A172 (cell line): ENCODE measurements at places on chromosomes 5 and 9. TPM values are rescaled to one million over a fixed set of nuclear protein-coding genes. Genes with fewer than 3 reads are reported as not detected.

DNA sequence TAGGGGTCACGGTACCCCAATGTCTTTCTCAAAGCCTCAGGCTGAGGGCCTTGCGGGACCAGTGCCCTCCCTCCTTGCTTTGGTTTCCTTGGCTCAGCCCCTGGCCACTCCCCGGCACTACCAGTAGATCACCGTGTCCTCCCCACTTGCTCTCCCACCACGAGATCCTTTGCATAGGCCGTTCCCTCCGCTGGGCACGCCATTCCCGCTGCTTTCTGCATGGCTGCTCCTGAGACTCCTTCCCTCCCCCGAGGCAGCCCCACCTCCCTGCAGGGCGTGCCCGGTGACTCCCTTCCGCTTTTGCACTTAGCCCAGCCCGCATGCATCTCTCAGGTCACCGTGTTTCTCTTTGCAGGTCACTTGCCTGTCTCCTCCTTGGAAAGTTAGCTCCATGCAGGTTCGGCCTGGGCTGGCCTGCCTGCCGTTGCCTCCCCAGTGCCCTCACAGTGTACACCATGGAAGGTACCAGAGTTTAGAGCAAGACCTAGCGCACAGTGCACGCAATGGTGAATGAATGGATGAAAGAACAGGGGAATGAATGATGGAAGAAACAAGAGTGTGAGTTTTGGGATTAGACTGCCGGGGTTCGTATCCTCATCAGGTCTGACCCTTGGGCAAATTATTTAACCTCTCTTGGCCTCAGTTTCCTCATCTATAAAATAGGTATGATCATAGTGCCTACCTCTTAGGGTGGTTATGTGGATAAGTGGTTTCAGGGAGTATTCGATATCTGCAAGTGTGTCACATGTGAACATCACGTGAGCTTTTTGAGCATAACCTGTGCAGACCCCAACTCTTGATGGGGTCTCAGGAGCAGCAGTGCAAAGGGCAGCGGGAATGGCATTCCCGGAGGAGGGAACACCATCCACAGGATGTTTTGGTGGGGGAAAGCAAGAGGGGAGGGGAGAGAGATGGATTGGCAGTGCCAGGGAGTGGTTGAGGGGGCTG lies 214.3 kb downstream of the C9orf50 start:
- DNase-seq = no peak

DNA sequence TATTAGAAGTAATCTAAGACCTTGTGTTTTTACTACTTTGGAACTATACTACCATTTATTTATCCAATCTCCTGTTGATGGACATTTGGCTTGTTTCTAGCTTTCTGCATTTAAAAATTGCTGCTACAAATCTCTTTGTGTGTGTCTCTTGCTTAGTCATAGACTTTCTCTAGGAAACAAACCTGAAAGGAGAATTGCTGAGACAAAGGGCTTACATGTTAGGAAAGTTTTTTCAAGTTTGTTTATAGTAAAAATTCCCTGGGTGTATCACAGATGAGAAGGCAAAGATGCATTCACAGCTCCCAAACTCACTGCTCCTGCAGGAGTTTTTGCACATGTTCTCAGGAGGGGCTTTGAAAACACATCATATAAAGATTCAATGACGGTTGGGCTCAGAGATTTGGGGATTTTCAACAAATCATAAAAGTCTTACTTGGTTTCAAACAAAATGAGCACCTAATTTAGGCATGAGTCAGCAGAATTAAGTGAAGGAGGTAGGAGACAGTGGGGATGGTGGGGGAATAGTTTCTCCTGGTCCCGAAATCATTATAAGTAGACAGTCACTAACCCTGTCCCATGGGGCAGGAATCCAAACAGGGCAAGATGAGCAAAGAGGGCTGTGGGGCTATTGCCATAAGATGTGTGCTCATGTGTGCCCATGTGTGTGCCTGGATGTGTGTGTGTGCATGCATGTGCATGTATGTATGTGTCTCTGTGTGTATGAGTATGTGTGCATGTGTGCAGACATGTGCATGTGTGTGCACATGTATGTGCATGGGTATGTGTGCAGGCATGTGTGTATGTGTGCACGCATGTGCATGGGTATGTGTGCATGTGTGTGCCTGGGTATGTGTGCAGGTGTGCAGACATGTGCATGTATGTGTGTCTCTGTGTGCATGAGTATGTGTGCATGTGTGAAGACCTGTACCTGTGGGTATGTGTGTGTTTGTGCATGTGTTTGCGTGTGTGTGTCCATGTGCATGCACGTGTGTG lies 43.4 kb upstream of the S1PR3 start:
- DNase-seq = peak; percentile 19

- no peak for DNase-seq
Measured at GRCh38 chr5:151461312-151461711, 13.9 kb downstream of the SLC36A1 start.

DNA sequence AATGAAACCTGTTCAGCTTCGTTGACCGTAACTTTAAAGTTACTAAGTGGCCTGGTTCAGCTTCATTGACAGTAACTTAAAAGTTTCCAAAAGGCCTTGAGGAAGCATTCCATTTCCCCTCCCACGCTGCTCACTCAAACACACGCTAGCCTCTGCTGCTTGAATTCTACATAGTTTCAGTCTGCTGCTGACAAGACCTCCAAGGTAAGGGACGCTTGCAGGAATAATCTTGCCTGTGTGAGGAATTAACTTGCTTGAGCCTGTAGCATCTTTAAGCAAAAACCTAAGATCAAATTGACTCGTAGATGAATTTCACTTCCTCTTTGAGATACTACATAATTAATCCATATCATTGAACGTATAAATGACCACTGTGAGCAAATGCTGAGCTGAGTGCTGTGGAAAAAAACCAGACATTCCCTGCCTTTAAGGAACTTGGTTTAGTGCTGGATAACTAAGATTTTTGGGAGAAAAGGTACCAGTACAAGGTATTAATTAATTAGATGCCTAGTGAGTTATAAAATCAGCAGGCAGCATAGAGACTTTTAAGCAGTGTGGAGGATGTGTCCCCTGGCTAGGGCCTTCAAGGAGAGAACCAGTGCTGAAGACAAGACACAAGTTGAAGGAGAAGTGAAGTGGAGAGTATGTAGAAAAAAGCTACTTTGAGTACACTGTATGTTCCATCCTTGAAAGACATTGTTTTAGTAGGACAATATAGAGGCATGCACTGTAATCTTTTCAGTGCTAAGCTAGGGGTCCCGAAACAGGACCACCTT lies 39.2 kb downstream of the GRAMD2B start:
- no peak for DNase-seq

- no peak for DNase-seq
Measured at GRCh38 chr5:143306040-143306439, 97.4 kb downstream of the NR3C1 start.

- DNase-seq = no peak
Measured at GRCh38 chr9:120289990-120290975, 289.7 kb downstream of the CDK5RAP2 start.

- no peak for DNase-seq
Measured at GRCh38 chr5:177369645-177370440, 12.1 kb downstream of the RGS14 start.

- DNase-seq = no peak
Measured at GRCh38 chr5:34003941-34004340, 3.9 kb downstream of the AMACR start.

GRCh38 chr5:39331861-39332381 lies 32.4 kb downstream of the C9 start:
- no peak for DNase-seq

DNA sequence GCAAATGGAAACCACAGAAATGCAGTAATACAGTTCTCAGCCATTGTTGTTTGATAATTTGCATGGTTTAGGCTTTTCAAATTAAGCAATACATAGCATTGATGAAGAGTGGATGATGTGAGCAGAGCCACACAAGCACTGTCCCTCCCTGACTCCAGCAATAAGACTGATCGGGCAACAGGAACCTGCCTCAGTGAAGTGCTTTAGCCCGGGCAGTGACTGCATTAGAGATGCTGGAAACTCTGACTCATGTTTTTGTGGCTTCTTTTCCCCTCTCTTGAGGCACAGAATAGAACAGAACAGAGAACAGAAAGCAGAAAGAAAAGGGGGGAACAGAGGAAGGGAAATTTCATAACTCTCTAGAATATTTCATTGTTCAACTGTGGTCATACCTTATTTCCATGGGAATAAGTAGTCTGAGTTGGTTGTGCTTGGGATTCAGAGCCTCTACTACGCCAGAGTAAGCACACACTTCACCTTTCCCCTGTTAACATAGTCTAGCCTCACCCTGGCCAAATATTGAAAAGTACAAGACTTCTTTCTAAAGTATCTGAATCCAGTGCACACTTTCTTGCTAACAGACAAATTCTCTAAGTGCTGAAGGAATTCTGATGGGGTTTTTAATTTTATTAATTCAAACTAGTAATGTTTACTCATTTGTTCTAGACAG lies 164.8 kb upstream of the VCAN start:
- DNase-seq = peak; percentile 77

DNA sequence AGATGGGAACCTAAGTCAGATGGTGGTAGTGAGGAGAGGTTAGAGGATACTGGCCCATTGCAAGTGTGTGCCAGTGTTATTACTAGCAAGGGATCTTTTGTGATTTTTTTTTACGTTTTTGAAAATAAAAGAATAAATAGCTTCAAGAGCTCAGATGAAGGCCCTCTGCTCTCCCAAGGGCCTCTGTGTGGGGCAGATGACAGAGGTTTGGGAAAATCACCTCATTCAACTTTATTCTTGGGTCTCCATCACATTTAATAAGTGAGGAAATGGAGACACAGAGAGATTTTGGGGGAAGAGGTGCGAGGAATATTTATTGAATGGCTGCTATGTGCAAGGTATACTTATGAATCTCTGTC lies 10.1 kb upstream of the TRAF1 start:
- DNase-seq = no peak

GRCh38 chr9:87494970-87495471 lies 2.6 kb upstream of the DAPK1 start:
- peak; percentile 76 for DNase-seq

NKD2 gene
- 4.3 TPM in 1 of 2 replicates, not detected in the other for total RNA-seq

WDR31 gene
- total RNA-seq = 0.60 and 0.74 TPM in 2 replicates

PCDHB5 gene
- total RNA-seq = 45.5 and 52.8 TPM in 2 replicates

CDH9 gene
- 0.22 TPM in 1 of 2 replicates, not detected in the other for total RNA-seq
